ENCODE measurements at places on chromosomes 6 and 20.
A peak's percentile ranks its signal among the peaks of the same experiment; 100 is the strongest.

- DNase-seq, result no peak
Observed at GRCh38 chr6:129817821-129818220, 43.3 kb downstream of the TMEM244 start.

GRCh38 chr6:143253586-143253985 lies 192.9 kb downstream of the AIG1 start:
- no peak for DNase-seq

GRCh38 chr6:46711491-46711890 lies 23.7 kb downstream of the PLA2G7 start:
- no peak for DNase-seq

GRCh38 chr20:48224533-48225050 lies 439.3 kb upstream of the SULF2 start:
- no peak for DNase-seq

DNA sequence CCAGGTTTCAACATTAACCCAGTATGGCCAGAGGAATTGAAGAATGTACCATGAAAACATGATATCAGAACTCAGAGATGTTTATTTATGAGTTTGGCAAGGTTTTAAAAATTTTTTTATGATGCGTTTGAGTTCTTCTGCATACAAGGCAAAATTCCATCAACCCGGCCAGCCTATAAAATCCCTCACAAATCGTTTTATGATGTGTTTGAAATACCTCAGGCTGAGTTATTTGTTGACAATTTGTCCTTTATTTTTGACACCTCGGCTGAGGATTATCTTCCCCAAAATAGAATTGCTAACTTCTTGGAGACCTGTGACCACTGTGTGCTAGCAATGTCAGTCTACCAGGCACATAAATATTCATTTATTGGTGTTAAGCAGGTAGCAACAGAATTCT lies 91.9 kb upstream of the SLC24A3 start:
- peak; percentile 23 for DNase-seq

- DNase-seq, result no peak
Observed at GRCh38 chr20:38725931-38726803, 1.9 kb downstream of the SLC32A1 start.

GRCh38 chr6:165704045-165704748 lies 41.2 kb upstream of the PDE10A start:
- DNase-seq, result peak; percentile 19

GRCh38 chr20:10427060-10427692 lies 6.8 kb downstream of the MKKS start:
- peak; percentile 37 for DNase-seq

- no peak for DNase-seq
Observed at GRCh38 chr20:21101932-21102575, 4.1 kb downstream of the LINC00237 start.

- no peak for DNase-seq
Observed at GRCh38 chr6:169955731-169956437, 204.5 kb downstream of the ERMARD start.

DNA sequence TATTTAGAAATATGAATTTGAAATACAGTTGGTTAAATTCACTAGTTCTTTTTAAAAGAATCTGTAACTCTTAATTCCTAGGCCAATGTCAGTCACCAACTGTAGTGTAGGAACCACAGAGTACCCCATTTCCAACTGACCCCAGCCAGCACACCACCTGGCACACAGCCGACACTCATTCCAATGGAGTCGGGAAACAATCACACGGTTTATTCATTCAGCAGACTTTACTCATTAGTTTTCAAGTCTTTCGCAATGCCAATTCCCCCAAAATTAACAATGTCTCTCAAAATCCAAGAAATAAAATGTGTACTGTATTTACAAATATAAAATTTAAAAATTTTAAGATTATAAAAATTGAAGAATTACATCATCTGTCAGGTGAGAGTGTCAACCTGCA lies 13.5 kb downstream of the ARG1 start:
- DNase-seq, result no peak

GRCh38 chr6:28725274-28725809 lies 198.4 kb downstream of the TRIM27 start:
- DNase-seq, result no peak

DNA sequence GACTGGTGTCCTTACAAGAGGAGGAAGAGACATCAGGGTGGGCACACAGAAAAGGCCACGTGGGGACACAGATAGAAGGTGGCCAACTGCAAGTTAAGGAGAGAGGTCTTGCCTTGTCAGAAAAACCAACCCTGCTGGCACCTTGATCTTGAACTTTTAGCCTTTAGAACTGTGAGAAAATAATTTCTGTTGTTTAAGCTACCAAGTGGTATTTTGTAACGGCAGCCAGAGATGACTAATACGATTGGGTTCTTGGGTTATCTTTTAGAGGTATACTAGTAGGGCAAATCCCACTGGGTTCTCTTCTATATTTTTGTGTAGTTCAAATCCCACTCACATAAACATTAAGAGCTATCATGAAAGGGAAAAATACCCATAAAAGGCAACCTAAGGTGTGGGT lies 31.9 kb upstream of the ZBTB24 start:
- no peak for DNase-seq

GRCh38 chr6:137767911-137768690 lies 99.0 kb upstream of the TNFAIP3 start:
- DNase-seq, result no peak

GRCh38 chr20:4765681-4766080 lies 44.0 kb downstream of the PRND start:
- DNase-seq, result no peak

DNA sequence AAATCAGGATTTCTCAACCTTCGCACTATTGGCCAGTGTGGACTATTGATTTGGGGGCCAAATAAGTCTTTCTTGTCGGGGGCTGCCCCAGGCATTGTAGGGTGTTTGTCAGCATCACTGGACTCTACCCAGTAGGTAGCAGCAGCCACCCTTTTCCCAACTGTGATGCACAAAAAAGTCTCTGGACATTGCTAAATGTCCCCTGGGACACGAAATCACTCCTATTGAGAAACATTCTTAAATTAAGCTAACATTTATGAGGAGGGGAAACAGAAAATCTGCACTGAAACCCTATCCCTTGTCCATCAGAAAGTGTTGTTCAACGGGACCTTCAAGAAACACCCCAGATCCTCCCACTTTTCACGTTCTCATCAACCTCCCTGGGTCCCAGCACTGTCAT lies 54.2 kb downstream of the NFATC2 start:
- DNase-seq, result no peak

GRCh38 chr20:9223296-9223695 lies 154.4 kb downstream of the PLCB4 start:
- no peak for DNase-seq

DNA sequence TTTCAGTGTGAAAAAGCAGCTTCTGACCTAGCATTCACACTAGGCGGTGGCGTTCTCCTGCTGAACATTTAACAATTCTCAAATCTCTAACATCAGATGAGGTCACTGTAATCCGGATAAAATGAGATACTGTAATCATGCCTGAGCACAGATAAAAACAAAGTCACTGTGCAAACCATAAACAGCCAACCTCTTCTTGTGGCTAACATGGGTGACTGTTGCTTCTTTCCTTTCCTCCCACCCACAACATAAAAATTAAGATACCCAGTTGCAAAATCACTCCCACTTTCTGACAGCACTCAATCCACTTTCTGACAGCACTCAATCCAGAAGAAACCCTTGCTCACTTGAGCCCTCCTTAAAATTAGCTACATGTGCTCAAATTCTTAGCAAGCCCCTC lies 11.5 kb upstream of the ALDH8A1 start:
- no peak for DNase-seq

DNA sequence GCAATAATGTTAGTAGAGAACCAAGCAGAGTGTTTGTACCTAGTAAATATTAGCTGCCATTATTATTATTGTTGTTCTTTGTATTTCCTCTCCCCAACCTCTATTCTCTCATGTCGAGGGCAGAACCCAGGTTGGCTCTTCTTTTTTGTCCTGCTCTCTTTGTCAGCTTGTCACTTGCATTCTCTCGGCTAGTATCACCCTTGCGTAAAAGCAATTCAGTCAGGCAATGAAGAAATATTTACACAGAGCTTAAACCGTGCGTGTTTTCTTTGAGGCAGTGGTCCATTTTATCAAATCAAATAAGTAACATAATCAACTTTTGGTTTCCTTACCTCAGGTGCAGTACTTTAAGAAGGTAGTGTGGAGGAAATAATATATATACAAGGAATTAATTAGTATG lies 83.9 kb downstream of the TULP4 start:
- DNase-seq, result no peak

DNA sequence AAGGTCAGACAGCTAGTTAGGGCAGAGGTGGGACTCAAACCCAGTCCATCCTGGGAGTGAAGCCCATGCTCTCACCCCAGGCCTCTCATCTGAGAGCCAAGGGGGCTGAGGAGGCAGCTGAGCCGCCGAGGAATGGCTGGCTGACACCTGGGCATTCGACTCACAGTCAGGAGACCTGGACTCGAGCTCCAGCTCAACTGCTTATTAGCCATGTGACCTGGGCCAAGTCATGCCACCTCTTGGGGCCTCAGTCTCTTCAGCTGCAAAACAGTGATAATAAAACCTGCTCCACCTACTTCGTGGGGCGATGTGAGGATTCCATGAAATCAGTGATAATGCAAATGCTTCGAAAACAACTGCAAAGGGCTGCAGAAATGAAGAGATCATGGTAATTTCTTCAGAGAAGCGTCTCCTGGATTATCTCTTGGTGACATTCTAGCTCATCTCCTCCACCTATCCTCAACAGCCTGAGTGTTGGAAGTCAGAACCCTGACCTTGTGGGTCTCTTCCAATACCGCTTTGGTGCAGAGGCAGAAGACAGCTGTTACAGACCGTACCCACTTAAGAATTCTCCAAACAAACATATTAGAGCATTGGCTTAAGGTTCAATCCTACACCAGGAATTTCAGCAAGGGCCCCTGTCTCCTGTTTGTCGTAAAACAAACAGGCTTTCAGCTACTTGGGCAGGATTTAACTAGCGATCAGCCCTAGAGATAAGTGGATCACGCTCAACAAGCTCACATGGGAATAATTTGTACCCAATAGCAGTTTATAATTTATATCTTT lies 60.0 kb upstream of the PIM1 start:
- DNase-seq, result no peak

DNA sequence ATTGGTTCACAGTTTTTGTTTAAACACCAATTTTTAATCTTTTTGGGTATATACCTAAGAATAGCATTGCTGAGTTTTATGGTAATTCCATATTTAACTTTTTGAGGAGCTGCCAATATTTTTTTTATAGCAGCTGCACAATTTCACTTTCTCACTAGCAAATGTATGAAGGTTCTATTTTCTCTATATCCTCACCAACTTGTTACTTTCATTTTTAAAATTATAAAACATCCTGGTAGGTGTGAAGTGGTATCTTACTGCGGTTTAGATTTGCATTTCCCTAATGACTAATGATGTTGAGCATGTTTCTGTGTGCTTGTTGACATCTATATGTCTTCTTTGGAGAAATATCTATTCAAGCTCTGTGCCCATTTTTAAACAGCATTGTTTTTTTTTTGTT lies 452.1 kb downstream of the GRIK2 start:
- DNase-seq, result no peak

DNA sequence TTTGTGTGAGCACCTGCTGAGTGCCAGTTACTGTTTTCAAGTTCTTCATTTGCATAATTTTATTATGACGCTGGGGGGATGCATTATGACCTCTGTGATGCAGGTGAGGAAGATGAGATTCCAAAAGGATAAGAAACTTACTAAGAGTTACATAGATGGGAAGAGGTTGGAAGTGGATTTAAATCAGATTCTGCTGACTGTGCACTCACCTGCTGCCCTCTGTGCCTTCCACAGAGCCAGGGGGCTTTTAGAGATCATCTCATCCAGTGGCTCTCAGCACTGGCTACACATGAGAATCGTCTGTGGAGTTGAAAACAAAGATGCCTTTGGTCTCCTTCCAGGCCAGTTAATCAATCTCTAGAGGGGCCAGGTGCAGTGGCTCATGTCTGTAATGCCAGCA lies 47.9 kb downstream of the TIAM2 start:
- DNase-seq, result no peak

- no peak for DNase-seq
Observed at GRCh38 chr20:56995635-56996075, 270.8 kb downstream of the BMP7 start.
